Right lobe of liver (tissue), 6 donors: ENCODE measurements at places on chromosomes 13 and 19.

DNA sequence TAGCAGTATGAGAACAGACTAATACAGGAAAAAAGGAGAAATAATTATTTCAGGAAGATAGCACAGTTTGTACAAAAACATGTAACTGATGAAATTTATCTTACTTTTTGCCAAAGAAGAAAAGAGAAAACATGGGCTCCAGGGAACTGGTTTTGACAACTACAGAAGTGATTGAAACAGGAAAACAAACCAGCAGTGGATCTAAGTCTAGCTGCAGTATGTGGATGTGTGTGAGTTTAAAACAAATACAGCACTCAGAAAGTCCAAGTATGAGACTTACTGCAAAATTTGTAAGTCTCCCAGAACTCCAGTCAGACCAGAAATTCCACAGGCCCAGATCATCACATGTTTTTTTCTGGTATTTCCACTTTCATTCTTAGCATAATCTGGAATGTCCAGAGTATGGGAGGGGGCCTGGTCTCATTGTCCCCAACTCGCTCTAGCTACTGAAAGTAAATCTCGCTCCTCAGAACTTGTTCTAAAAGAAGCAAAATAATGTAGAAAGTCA lies 259.5 kb downstream of the NHLRC3 start:
- DNase-seq = no peak

DNA sequence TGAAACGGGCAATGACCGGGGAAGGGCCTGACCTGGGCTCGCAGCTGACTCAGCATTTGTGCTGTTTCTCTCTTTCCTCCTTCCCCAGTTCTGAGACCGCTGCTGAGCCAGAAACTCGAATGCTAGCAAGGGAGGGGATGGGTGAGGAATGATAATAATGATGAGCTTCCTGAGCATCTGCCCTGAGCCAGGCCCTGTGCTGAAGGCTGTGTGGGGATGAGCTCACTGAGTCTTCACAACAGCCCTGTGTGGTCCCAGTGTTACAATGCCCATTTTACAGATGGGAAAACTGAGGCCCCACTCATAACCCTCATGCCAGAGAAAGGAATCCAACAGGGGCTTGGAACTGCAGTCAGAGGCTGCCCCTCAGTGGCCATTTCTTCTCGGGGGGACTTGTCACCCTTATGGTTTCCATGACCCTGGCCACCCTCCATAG lies 8.1 kb downstream of the SULT2B1 start:
- DNase-seq = no peak

DNA sequence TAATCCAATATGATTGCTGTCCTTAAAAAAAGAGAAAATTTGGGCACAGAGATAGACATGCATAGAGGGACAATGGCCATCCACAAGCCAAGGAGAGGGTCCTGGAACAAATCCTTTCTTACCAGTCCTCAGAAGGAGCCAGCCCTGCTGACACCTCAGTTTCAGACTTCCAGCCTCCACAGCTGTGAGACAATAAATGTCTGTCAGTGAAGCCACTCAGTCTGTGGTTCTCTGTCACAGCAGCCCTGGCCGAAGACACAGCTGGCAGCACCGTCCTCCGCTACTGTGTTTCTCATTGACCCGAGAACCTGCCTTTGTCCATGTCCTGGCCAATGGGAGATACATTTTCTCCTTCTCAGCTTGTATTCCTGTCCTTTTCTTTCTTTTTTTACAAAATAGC lies 207.9 kb downstream of the TM9SF2 start:
- no peak for DNase-seq

DNA sequence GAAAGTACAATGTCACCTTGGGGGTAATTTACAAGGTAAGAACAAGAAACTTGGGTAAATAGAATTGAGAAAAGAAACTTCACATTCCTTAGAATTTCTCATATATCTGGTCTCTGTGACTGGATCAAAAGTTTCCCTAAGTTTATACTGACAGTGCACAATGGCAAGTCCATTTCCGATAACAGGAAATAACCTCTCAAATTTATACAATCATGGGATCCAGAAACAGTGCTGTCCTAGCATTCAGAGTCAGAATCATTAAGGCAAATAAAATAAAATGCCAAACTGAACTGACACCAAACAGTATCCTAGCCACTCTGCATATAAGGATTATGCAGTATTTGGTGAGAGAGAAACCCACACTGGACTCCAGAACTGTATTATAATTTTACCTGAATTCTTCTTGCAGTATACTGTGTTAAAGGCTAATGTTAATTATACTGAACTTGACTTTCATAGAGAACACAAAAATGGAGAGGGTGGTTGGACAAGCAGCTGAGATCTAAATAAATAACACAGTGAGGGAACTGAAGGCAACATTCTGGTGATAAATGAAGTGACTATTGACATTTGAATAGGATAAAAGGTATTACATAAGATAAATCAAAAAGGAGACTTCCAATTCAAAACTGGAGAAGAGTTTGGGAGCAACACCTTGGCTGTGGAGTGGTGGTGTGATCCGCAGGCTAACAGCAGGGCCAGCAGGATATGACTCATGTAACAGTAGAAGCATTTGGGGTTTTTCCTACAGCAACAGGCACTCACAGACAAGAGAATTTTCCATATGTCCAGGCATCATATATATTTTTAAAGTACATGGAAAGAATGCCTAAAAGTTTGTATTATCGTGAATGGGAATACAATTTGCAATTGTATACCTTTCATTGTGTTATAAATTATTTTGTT lies 932.5 kb upstream of the MIR17HG start:
- DNase-seq = no peak

DNA sequence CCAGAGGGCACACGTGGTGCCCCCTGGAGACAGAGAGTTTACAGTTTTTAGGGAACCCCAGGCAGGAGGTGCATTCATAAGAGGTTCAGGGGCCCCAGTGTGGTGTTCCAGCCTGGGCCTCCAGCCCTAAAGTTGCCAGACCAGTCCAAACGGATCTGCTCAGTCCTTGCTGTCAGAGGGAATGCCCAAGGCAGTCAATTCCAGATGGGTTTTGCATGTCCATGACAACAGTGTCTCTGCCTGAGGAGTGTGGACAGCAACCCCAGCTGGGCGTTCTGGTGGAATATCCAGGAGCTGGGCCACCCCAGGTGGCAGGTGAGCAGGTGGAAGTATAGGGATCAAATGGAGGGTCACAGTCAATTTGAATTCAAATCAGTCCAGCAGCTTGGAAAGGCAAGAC lies 25.3 kb downstream of the FBXO27 start:
- DNase-seq = no peak

GRCh38 chr13:73703606-73704005 lies 430.6 kb downstream of the KLF12 start:
- DNase-seq = no peak

DNA sequence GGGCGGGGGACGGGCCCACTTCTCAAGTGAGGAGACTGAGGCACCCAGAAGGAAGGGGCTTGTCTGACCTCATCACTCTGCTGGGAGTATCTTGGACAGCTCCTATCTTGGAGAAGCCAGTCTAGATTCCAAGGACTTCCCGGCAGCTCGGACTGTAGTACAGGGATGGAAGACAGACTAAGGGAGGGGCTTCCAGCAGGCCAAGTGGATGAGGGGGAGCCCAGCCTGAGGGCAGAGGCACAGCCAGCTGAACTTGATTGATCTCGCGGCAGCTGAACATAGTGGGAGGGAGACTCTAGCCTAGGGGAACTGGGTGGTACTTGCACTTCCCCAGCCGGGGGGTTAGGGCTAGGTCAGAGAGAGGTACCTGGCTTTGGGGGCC lies 711 bp downstream of the CILP2 start:
- DNase-seq = no peak

DNA sequence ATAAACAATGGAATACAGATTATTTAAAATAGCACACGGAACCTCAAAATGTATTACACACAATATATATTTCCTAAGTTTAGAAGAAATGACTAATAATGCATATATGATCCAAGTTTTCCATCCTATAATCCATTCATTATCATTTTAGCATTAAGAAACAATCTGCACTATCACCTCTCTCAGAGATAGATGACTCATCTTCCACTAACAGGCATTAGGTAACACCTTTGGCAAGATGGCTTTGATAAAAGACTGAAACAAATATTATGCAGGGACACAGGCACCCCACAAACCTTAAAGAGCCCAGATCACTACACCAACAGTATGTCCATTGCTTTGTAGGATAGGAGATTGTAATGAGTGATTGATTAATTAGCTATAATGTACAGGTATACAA lies 4.1 kb downstream of the ENOX1 start:
- DNase-seq = no peak

GRCh38 chr13:53368948-53369347 lies 340.3 kb downstream of the OLFM4 start:
- DNase-seq = no peak

GRCh38 chr13:41751277-41751676 lies 209.6 kb downstream of the VWA8 start:
- no peak for DNase-seq

- DNase-seq = no peak
Measured at GRCh38 chr13:71169180-71169579, 697.8 kb downstream of the DACH1 start.

DNA sequence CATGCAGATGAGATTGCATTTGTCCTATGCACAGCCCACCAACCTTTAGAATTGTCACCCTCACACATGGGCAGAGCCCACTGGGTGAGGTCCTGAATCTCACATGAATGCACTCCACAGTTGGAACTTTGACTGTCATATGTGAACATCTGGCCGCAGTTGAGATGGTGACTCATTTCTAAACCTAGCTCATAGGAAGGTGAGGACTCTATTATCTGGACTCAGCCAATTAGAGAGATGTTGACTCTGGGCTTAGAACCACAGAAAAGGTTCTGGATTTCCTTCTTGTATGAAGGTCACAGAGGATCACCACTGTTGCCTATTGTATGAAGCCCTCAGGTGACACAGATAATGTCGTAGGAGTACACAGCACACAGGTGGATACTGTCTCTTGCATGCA lies 25.6 kb upstream of the ZNF681 start:
- DNase-seq = no peak

GRCh38 chr13:77514336-77514726 lies 21.2 kb upstream of the SCEL start:
- DNase-seq = no peak

DNA sequence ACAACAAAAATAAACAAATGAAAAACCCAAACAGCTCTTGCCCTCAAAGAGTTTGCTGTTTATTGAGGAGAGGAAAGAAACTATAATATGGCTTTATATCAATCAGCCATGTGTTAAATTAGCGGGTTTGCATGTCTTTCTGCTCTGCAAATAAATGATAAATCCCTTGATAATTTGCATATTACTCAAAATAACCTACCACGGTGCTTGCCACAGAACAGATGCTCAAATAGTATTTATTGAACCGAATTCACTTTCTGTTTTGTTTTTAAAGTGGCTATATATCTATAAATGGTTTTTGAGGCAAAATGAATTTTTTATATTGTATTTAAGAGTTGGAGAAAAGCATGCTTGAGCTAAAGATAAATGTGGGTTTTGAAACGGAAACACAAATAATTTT lies 428.1 kb downstream of the ITGBL1 start:
- DNase-seq = no peak

GRCh38 chr19:8208922-8209461 lies at the start of gene CERS4:
Gene CERS4, plus strand, starts transcription at chr19:8209370. Its CDS starts 41,707 bp downstream, at chr19:8251077.
- peak; percentile 91 for DNase-seq

DNA sequence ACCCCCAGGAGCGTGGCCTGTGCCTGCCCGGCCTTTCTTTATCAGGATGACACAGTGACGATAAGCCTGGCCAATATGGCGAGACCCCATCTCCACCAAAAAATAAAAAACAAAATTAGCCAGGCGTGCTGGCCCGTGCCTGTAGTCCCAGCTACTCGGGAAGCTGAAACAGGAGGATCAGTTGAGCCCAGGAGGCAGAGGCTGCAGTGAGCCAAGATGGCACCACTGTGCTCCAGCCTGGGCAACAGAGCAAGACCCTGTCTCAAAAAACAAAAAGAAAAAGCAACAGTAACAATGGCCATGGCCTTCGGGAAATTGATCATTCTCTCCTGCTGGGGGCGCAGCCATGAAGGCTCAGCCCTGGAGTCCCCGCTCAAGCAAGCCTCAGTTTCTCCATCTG lies 11.1 kb downstream of the PEX11G start:
- no peak for DNase-seq

GRCh38 chr19:294341-294945 lies 3.2 kb upstream of the PLPP2 start:
- no peak for DNase-seq

DNA sequence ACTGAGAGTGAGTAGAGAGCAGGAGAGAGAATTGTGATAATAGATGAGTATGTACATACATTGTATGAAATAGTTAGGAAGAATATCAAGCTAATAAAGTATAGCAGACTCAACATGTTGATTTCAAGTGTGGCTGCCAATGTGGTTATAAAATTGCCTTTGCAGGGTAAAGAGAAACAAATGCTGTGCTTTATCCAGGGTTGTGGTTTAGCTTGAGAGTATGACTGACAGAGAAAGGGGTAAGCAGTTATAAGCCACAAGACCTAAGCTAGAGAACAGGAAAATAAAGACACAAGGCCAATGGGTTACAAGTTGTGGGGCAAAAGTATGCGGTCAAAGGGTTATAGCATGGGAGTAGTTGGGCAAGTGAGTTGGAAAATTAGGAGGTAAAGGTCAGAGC lies 1217.5 kb downstream of the DIAPH3 start:
- DNase-seq = no peak

GRCh38 chr13:38980750-38981078 lies 9.9 kb downstream of the STOML3 start:
- DNase-seq = no peak

GRCh38 chr13:72566526-72566925 lies 160.9 kb downstream of the MZT1 start:
- no peak for DNase-seq

DNA sequence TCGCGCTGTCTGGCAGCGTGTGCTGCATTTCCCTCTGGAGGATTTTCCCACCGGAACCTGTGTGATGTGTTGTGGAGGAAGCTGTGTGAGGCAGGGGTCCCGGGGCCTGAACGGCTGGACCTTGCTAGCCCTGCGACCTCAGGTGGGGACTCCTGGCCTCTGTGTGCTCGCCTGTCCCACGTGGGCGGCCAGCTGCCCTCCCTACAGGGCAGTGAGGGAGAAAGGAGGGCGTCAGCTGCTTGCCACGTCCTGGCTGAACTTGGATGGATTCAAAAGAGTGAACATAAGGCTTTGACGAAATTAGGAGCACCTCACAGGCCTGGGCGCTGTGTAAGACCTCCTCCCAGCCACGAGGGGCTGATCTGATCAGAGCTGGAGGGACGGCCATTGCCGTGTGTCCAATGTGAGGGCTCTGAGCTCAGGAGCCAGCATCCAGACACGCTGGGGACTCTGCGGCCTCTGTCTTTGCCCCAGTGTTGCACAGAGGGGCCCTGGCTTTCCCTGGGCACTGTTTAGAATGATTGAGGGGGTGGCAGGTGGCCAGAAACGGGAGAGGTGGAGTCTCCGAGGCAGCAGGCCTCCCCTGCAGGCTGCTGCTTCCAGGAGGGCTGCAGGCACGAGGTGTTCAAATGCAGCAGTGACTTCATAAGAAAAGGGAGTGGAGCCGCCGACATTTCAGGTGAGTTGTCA lies 13.0 kb downstream of the TFDP1 start:
- DNase-seq = no peak
